Germinal center (tissue), 1 donor: ENCODE measurements at places on chromosomes 12 and 14.

GRCh38 chr12:125163148-125163547 lies 97.9 kb downstream of the AACS start:
- DNase-seq, result no peak

DNA sequence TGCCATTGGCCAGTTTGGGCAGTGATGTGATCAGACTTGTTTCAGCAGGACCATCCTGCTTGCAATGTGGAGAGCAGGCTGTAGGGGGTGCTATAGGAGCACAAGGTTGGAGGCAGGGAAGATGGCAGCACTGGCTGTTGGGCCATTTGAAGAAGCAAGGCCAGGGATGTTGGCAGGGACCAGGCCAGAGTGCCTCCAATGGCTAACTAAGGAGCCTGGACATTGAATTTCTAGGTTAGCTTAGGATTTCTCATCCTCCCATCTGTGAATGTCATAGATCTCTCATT lies 23.5 kb downstream of the FGF23 start:
- DNase-seq, result no peak

DNA sequence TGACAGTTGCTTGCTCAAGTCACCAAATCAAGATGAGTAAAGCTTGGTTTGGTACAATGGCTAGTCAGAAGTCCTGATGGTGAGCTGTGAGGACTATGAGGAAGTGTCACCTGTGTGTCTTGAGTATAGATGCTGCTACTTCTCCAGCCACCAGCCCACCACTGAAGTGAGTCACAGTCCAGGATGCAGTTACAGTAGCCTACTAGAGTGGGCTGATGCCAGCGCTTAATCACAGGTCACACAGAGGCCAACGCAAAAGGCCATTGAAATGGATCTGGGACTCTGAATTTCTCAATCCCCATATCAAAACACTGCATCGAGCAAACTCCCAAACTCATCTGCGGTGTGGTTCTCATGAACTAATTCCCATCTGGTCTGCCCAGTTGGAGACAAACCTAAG lies 223.1 kb downstream of the ANO6 start:
- DNase-seq, result no peak

DNA sequence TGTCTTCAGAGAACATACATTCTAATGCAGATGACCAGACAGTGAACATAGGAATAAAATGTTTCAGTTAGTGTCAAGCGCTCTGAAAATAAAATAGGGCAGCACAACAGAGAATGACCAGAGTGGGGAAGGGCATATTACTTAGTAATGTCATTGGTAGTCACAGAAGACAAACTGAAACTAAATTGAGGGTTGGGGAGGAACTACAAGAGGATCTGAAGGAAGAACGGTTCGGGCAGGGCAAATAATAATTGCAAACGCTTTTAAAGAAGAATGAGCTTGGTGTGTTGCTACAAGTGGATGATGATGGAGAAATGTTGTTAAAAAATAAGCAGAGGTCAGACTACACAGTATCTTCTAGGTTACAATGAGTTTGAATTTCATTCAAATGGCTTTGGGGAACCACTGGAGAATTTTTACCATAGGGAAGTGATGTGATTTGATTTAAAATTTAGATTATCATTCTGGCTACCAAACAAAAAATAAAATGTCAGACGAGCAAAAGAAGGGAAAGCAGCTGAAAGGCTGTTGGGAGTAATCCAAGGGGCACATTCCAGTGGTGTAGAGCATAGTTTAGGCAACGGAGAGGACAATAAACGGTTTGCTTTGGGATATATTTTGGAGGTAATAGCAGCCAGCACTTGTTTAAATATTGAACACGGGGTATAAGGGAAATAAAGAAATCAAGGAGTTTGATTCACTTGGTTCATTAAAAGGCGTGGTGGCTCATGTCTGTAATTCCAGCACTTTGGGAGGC lies 56.3 kb upstream of the SLC6A13 start:
- DNase-seq, result no peak

- DNase-seq, result no peak
Observed at GRCh38 chr14:21525571-21525961, 580 bp downstream of the SALL2 start.

GRCh38 chr12:33825986-33826602 lies 196.2 kb upstream of the ALG10 start:
- no peak for DNase-seq

- no peak for DNase-seq
Observed at GRCh38 chr12:109084425-109084824, 8.8 kb downstream of the ALKBH2 start.

DNA sequence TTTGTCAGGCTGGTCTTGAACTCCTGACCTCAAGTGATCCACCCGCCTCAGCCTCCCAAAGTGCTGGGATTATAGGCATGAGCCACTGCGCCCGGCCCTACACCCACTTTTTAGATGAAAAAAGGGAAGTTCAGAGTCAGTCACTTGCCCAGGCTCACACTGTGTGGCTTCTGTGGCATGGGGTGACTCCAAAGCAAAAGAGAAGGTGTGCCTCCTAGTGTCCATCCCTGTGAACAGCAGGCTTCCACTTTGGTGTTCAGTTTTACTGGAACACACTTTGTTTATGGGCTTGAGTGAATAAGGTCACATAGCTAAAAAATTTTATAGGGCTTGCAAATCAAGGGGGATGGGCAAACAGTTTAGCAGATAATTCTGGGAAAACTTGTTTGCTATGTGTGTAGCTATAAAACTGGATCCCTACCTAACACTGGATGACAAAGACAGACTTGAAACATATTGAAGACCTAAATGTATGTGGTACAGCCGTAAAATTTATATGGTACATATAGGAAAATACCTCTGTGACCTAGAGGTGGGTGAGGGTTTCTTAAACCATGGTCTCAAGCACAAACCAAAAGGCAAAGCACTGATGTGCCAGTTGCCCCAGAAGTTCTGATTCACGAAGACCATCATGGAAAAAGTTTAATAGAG lies 54.9 kb downstream of the EID3 start:
- DNase-seq, result peak; percentile 88

DNA sequence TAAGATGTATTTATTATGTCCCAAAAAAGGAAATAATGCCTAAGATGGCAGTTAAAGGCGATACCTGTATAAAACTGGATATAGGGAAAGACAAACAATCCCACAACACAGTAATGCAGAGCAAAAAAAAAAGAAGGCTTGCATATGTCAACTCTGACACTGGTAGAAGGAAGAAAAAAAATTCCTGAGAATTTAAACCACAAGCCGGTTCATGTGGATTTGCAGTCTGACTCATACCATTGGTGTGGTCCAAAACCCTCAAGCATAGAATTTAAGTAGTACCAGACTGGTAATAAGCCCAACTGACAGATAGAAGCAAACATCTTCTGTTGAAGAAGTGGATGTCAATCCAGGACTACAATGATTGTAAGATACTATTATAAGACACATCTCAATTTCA lies 7.2 kb downstream of the DNAI7 start:
- no peak for DNase-seq

GRCh38 chr12:51971679-51972421 lies 20.4 kb downstream of the ACVR1B start:
- no peak for DNase-seq

- no peak for DNase-seq
Observed at GRCh38 chr14:36583242-36583892, 953 bp upstream of the NKX2-8 start.

DNA sequence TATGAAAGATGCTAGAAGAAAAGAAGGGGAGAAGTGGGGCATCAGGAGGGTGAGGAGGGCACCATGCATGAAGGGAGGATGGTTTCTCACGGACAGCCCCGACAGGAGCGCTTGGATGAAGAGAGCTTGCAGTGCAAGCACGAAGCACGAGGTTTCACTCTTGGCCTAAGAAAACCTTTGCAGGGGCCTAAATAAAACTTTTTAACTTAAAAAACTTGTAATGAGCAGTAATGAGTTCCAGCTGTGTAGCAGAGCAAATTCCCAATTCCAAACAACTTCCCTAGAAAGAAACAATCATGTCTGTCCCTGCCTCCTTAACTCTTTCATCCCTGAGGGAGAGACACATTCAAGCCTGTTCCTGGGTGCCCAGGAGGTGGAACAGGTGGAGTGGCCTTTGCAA lies 119.5 kb downstream of the PAH start:
- DNase-seq, result no peak

- no peak for DNase-seq
Observed at GRCh38 chr14:92600318-92601053, 86.9 kb downstream of the RIN3 start.

- DNase-seq, result peak; percentile 59
Observed at GRCh38 chr14:64293976-64294671, at the start of gene ESR2. Gene ESR2 (minus strand): TSS chr14:64294371. CDS start chr14:64282985, 11,386 bp downstream.

GRCh38 chr14:23432946-23433345 lies 2.5 kb downstream of the MYH7 start:
- DNase-seq, result no peak

GRCh38 chr14:64788706-64789105 lies 84.5 kb downstream of the PLEKHG3 start:
- no peak for DNase-seq

DNA sequence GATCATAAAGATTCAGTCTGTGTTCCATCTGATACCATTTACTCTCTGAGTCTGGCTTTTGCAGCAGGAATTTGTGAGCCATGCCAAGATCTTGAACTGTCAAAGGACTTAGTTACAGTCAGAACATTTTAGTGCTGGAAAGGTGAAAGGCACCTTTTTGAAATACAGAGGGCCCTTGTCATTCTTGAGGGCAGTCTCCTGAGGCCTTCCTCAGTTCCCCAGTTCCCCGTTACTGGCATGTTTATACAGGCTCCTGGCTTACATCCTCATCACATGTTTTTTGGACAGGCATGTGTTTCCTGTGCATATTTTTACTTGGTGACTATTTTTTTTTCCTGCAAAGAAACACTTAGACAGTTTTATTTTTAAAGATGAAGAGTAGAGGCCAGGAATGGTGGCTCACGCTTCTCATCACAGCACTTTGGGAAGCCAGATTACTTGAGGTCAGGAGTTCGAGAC lies 21.0 kb downstream of the CFAP54 start:
- no peak for DNase-seq

DNA sequence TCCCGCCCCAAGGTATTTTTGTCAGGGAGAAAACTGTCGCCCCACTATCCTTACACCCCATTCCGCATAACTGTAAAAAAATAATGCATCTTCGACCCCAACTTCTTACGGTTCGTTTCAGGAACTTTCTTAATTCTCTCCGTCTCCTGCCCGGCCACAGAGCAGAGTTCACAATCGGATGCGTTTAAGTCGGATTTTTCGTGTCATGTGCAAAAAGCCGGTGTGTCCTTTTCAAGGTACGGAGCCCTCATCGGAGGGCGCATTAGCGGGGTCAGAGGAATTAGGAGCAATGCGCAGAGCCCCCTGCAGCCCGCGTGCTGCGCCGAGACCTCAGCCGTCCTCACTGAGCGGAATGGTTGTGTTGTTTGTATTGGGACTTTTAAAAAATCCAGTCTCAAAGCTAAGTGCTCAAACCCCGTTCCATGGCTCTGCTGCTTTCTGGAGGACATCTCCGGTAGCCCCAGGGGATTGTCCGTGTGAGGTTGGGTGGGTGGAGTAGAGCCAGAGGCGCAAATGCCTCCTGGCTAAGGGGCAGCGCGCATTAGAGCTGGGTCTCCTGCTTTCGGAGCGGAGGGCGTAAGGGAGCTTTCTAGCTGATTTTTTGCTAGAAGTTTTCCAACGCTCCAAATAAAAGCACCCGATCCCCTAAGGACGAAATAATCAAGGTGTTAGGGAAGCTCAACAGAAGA lies 3.9 kb upstream of the GSC start:
- no peak for DNase-seq

- DNase-seq, result peak; percentile 33
Observed at GRCh38 chr12:57803319-57803893, 15.1 kb downstream of the AVIL start.

GRCh38 chr12:12714276-12715021 lies 2.7 kb upstream of the CDKN1B start:
- DNase-seq, result peak; percentile 66

- no peak for DNase-seq
Observed at GRCh38 chr14:63624701-63625100, 17.0 kb downstream of the WDR89 start.

GRCh38 chr14:33814010-33814409 lies 136.9 kb downstream of the EGLN3 start:
- DNase-seq, result no peak

GRCh38 chr12:53486736-53487487 lies 12.3 kb downstream of the MAP3K12 start:
- no peak for DNase-seq

- no peak for DNase-seq
Observed at GRCh38 chr14:21543521-21543960, 17.4 kb upstream of the SALL2 start.

DNA sequence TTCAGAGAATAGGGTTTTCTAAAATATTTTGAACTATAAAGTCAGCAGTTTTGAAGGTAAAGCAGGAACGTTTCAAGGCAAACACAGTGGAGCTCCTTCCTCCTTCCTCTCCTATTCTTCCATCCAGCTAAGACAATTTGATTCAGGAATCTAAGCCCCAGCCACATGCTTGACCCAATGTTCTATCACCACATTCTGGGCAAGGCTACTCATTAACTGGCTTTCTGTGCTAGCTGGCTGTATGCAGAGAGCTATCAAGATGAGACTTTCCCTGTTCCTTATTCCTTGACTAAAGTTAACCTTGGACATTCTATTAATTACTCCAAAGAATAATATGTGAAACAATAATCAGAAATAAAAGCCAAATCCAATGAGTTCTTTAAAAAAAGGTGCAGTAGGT lies 266.9 kb downstream of the NOVA1 start:
- DNase-seq, result no peak

GRCh38 chr14:56797569-56798446 lies 12.5 kb downstream of the OTX2 start:
- no peak for DNase-seq

DNA sequence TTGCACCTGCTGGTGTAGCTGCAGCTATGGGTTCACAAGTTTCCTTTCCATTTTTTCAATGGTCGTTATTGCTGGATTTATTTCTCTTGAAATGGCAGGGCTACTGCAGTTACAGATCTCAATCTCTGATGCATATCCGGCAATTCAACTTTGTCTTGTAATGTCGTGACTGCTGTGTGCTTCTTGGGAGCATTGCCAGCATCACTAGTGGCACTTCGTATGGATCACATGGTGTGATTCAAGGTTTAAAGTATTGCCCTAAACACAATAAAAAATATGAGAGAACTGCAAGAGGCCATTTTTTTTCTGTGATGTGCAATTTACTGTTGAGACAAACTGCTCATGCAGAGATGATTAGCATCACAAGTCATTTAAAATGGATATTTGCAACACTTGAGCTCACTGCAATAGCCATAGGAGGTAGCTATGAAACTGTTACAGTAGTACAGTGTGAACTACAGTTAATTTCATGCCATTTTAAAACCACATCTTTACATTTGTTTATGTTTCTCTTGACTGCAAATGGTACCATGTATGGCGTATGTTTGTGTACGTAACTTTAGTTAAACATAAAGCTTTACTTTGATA lies 217.4 kb upstream of the PDE3A start:
- no peak for DNase-seq

- no peak for DNase-seq
Observed at GRCh38 chr12:2183556-2184541, 131.1 kb downstream of the CACNA1C start.

- no peak for DNase-seq
Observed at GRCh38 chr12:6219980-6220379, 19.8 kb downstream of the CD9 start.

- no peak for DNase-seq
Observed at GRCh38 chr12:29241821-29242591, 92.9 kb downstream of the FAR2 start.

DNA sequence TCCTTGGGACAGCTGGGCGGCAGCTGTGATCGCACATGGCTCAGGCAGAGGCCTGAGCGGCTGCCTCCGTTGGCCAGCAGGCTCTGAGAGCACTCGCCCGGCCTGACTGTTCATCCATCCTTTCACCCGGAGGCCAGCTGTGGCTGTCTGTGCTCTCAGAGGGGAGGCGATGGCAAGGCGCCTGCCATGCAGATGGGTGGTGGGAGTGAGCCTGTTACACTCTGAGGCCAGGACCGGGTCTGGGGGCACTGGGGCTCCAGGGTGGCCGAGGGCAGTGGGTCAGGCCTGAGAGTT lies 292.3 kb downstream of the TMEM121 start:
- no peak for DNase-seq
